SHP77 (cell line): ENCODE measurements at places on chromosomes 12 and 14.

GRCh38 chr12:5650281-5650680 lies 218.4 kb downstream of the NTF3 start:
- no peak for DNase-seq

DNA sequence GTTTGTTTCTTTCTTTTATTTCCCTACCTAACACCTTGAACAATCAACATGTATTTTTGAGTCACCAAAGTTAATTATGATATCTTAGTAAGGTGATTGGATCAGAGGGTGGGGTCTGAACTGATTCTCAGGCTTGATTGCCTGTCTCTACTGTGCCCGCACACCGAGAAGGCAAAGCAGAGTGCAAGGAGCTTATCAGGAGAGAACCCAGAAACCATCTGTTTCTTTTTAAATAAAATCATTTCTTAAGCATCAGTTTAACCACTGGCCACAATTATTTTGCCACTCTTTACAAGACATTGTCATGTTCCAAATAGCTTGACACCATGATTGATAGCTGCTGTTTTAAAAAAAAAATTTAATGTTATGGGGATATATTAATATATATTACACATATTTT lies 3.1 kb downstream of the GARIN2 start:
- DNase-seq = no peak

- no peak for DNase-seq
Measured at GRCh38 chr14:67191768-67192290, 2.6 kb downstream of the GARIN2 start.

GRCh38 chr12:129304529-129304928 lies 451.3 kb downstream of the GLT1D1 start:
- DNase-seq = no peak
